ENCODE measurements at places on chromosomes 1 and 21.

DNA sequence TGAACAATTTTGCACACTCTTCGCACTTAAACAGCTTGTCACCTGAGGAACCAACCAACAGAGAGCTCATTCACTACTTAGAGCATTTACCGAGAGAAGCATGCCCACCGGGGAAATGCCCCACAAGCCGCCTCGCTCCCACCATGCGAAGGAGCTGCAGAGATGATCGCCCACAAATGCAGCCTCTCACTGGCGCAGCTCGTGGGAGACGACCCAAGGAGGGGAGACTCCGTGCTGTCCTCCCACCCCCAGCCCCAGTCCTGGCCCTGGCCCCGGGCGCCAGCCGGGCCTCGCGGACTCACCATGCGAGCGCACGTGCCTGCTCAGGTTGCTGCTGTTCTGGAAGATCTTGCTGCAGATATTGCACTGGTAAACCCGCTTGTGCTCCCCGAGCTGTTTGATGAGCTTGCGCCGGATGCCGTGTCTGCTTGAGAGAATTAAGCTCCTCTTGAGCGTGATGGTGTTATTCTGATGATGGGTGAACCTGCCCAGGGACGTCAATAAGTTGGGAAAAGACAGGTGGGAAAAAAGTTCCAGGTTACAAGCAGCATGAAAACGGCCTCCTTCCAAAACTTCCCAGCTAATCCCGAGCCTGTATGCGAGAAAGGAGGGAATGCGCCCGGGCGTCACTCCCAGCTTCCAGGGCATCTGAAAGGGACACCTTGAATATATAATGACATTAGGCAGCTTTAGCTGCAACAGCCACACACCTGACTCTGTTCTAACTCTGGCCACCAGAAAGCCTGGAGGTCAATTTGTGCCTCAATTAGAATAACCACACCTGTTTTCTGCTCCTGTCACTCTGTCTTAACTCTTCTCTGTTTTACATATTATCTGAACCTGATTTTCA is 42.8 kb downstream of the PRDM15 start:
- no peak for DNase-seq

DNA sequence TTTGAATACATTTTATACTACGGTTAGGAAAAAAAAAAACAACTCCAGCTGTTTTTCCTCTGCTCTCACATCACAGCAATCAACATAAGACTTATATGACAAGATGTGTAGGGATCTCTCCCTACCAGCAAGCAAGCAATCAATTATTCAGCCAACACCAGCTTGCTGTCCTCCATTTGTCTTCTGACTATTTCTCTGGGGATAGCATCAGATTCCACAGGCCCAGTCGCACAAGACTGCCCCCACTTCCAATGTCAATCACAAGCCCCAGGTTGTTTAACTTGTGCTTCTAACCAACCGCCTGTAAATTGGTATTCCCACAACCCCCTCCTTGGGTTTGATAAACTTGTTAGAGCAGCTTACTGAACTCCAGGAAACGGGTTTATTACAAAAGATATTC is 873.1 kb upstream of the TMPRSS15 start:
- DNase-seq = no peak

DNA sequence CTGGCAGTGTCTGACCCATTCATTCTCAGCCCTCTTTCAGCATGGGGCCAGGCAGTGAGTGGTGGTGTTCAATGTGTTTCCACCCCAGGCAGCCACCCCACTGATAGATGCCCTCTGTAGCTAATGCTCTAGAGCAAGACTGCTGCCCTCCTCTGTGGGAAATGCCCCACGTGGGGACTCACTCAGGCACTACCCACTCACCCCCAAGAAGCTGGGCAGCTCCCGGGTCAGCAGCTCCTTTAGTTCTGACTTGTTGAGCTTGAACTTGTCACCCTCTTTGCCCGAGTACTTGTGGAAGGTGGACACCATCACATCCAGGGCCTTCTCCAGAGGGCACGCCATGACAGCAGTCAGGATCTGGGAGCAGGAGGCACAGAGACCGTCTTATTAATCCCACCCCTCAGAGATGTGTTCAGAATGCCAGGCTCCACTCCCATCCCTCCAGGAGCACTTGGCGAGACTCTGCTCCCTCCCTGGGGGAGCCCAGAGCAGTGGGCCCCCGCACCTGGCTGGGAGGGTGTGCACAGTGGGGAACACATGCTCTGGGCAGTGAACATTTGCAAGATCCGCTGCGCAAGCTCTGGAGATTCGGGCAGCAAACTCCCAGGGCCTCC is 1.0 kb downstream of the S100A4 start:
- DNase-seq = no peak

GRCh38 chr1:228367798-228368791 is 38.5 kb downstream of the TRIM11 start:
- no peak for DNase-seq

DNA sequence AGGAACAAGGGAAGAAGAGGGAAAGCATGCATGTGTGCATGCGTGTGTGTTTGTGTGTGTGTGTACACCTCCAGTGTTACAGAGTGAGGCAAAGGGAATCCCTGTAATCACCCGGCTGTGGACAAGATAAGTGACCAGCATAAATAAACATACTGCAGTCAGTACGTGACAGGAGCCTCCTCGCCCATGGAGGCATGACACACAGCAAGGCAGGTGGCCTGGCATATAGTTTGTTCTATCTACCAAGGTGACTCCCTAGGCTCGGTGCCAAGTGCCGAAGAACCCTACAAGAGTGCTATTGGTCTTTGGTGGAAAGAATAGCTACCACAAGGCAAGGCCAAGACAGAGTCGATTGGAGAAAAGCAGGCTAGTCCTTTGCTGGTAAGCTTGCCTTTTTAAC is 31.7 kb upstream of the HEATR1 start:
- DNase-seq = no peak

- DNase-seq = no peak
Measured at GRCh38 chr1:39544327-39544726, 32.3 kb downstream of the PABPC4 start.

- no peak for DNase-seq
Measured at GRCh38 chr1:105101261-105101660, 1351.6 kb downstream of the AMY1C start.

DNA sequence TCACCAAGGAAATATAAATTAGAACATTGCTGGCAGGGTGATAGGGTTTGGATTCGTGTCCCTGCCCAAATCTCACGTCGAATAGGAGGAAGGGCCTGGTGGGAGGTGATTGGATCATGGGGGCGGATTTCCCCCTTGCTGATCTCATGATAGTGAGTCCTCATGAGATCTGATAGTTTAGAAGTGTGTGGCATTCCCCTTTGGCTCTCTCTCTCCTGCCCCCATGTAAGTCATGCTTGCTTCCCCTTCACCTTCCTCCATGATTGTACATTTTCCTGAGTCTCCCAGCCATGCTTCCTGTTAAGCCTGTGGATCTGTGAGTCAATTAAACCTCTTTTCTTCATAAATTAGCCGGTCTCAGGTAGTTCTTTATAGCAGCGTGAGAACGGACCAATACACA is 60.6 kb downstream of the VPS26C start:
- DNase-seq = no peak

DNA sequence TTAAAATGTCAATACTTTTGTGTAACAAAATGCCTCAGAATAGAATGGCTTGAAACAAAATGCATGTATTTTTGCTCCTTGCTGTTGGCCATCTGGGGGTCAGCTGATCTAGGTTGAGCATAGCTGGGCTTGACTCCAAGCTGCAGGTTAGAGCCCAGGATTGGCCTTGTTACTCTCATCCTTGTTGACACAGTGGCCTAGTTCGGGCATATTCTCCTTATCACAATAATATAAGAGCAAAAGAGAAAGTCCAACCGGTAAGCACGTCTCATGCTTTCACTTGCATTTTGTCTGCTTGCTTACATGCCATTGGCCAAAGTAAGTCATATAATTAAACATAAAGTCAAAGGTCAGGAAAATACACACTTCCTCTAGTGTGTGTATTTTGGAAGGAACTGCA is 456.2 kb downstream of the KCNT2 start:
- DNase-seq = no peak

GRCh38 chr1:14679027-14679688 is 80.7 kb downstream of the KAZN start:
- no peak for DNase-seq

DNA sequence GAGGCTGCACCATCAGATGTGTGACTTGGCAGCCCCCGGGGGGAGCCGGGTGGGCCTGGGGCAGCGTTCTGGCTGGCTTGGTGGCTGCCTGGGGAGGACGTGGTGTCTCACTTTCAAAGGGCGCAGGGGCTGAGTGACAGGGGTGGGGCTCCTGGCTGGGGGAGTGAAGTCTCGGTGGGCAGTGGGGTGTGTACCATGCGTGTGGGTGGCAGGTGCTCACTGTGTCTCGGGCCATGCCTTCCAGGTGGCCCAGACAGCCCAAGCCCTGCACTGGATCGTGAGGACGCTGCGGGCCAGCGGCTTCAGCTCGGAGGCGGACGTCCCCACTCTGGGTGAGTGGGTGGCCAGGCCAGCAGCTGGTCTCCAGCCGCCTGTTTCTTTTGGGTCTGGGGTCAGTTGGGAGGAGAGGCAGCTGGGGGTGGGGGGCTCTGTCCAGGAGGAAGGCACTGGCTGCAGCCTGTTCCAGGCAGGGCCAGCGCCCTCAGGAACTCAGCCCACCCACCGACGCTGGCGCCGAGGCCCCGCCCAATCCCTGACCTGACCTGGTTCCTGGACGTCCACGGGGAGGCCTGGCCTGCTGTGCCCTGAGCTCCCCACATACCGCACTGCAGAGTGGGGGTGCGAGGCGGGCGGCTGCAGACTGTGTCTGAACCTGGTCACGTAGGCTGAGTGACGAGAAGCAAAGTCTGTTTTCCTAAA is 30.6 kb upstream of the LRRC3 start:
- no peak for DNase-seq

GRCh38 chr1:24826510-24826909 is 81.3 kb downstream of the CLIC4 start:
- no peak for DNase-seq

DNA sequence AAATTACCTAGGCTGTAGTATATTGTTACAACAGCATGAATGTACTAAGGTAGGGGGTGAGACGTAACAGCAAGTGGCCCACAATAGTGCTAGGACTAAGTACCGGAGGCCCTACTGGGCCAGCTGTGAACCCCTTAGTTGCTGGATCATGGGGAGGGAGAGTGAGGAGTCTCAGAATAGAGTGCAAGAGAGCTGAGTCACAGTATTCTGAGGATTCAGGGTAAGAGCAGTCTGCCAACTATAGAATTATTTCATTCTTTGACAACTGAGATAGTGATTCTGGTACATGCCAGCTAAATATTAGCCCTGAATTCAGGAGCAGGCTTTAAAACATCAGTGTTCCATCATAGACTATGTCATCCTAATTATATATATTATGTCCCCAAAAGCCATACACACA is 218.7 kb downstream of the TM2D1 start:
- no peak for DNase-seq

Data from GM04503 (cell line).